Progenitor cell of endocrine pancreas (in vitro differentiated cells): ENCODE measurements at places on chromosomes 12 and 14. TPM values are rescaled to one million over a fixed set of nuclear protein-coding genes. Genes with fewer than 3 reads are reported as not detected.

DNA sequence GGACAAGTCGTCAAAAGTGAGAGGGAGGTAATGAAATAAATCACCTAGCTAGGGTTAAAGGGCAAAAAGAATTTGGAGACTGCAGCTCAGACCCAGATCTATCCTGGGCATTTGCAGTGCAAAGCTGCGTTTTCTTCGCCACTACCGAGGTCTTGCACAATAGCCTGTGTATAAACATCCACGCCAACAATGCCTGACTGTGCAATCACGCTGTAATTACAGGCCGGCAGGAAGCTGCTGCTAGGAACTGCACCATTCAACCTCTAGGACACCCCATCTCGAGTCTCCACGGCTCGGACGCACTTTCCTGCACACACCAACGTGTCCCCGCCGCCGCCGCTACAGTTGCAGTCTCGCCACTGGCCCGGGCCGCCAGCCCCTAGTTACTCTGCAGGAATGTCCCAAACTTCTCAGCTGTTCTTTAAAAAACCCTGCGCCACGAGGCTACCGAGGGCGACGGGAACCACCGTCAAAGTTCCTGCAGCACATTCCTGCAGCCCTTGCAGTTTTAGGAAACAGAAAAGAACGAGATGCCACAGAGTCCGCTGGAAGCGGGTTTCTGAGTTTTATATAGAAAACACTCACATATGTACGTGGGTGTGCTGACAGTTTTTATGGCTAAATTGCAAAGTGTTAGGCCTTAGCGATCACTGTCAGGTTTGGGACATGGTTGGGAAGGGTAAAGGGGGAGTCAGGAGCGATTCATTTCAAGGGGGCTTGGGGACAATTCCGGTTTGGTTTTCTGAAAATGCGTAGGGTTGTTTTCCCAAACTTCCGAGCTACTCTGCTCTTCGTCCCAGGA is 65.6 kb upstream of the PTGR2 start:
- peak; percentile 38 for DNase-seq
- peaks cover 47% of the 10 kb centered on the region for H3K4me1 ChIP-seq
- no peaks in the 10 kb centered on the region for H3K27me3 ChIP-seq
- peak overlapping the region; percentile 81 for H3K4me3 ChIP-seq
- no peaks in the 10 kb centered on the region for H3K36me3 ChIP-seq
- peak overlapping the region; percentile 95 for H3K27ac ChIP-seq

GRCh38 chr12:89756585-89757398 is 48.2 kb upstream of the ATP2B1 start:
- no peak for DNase-seq
- H3K36me3 ChIP-seq, result no peaks in the 10 kb centered on the region
- H3K4me3 ChIP-seq, result no peak overlapping the region
- no peak overlapping the region for H3K27ac ChIP-seq
- peaks cover 4% of the 10 kb centered on the region for H3K4me1 ChIP-seq

DNA sequence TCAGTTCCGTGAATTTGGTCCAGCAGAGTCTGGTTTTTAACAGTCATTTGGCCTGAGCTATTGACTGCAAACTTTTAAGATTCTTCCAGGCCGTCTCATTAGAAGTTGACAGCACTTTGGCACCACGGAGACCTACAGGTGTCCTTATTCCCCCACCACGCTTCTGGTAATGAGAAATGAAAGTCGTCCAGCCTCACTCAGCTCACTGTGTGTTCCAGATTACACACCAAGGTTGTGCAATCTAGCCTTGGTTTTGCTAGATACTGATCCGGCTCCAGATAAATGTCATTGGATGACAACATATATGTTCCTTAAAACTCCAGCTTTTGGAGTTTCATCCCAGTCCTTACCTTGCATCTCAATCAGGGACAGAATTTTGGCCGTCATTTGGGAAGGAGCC is 210.4 kb downstream of the CHST11 start:
- no peaks in the 10 kb centered on the region for H3K36me3 ChIP-seq
- no peak overlapping the region for H3K27ac ChIP-seq
- peaks cover 34% of the 10 kb centered on the region for H3K4me1 ChIP-seq
- no peak for DNase-seq
- H3K27me3 ChIP-seq, result peaks cover 10% of the 10 kb centered on the region

DNA sequence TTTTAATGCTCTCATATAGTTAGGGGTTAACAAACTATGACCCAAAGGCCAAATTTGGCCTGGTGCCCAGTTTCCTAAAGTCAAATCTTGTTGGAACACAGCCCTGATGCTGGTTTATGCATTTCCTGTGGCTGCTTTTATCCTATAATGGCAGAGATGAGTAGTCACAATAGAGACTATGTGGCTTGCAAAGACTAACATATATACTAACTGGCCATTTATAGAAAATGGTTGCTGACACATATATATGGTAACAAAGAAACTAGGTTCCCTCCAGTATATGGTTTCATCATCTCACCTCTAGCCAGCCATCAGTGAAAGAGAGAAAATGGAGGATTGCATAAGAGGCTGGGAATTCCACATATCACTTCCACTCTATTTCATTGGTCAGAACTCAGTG is 10.8 kb downstream of the NAV3 start:
- H3K4me3 ChIP-seq, result no peak overlapping the region
- no peak for DNase-seq
- H3K4me1 ChIP-seq, result peaks cover 6% of the 10 kb centered on the region
- H3K27me3 ChIP-seq, result no peaks in the 10 kb centered on the region
- no peak overlapping the region for H3K27ac ChIP-seq

DNA sequence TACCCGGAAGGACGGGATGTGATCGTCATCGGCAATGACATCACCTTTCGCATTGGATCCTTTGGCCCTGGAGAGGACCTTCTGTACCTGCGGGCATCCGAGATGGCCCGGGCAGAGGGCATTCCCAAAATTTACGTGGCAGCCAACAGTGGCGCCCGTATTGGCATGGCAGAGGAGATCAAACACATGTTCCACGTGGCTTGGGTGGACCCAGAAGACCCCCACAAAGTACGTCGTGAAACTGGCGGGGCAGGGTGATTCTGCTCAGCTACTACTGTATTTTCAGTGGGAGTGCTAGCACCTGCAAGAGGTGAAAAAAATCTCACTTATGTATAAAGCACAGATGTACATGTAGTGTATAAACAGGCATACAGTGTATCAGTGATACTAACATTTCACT is 62.9 kb downstream of the FOXN4 start:
- no peaks in the 10 kb centered on the region for H3K27me3 ChIP-seq
- no peak overlapping the region for H3K27ac ChIP-seq

DNA sequence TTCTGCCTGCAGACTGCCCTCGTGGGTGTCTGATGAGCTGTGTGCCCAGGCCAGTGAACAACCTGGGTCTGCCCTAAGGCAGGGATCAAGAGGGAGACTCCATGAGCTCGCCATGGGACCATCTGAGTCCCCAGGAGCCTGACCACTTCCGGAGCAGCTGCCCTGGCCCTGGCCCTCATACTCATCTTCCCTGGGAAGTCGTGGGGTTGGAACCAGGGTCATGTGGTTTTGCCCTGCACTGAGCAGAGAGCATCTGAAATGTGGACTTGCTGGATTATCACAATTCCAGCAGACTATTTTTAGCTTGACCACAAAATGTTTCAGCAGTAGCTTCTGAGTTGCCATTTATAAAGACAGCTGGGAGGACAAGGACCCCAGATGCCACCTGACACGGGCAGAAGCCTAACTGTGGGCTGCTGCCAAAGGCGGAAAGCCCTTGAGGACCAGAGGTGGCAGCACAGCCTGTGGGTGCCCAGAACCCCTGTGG is 6.7 kb downstream of the BTBD6 start:
- no peak overlapping the region for H3K27ac ChIP-seq
- DNase-seq, result no peak
- H3K36me3 ChIP-seq, result peaks cover 6% of the 10 kb centered on the region
- H3K27me3 ChIP-seq, result no peaks in the 10 kb centered on the region

DNA sequence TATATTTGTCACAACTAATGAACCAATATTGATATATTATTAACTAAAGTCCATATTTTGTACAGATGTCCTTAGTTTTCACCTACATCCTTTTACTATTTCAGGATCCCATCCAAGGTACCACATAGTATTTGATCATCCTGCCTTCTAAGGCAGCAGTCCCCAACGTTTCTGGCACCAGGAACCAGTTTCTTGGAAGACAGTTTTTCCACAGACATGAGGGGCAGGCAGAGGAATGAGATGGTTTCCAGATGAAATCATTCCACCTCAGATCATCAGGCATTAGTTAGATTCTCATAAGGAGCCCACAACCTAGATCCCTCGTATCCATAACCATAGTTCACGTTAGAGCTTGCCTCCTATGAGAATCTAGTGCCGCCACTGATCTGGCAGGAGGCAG is 82.8 kb upstream of the BCL2L14 start:
- no peaks in the 10 kb centered on the region for H3K36me3 ChIP-seq
- peaks cover 2% of the 10 kb centered on the region for H3K4me1 ChIP-seq
- H3K27me3 ChIP-seq, result peaks cover 13% of the 10 kb centered on the region
- no peak for DNase-seq

DNA sequence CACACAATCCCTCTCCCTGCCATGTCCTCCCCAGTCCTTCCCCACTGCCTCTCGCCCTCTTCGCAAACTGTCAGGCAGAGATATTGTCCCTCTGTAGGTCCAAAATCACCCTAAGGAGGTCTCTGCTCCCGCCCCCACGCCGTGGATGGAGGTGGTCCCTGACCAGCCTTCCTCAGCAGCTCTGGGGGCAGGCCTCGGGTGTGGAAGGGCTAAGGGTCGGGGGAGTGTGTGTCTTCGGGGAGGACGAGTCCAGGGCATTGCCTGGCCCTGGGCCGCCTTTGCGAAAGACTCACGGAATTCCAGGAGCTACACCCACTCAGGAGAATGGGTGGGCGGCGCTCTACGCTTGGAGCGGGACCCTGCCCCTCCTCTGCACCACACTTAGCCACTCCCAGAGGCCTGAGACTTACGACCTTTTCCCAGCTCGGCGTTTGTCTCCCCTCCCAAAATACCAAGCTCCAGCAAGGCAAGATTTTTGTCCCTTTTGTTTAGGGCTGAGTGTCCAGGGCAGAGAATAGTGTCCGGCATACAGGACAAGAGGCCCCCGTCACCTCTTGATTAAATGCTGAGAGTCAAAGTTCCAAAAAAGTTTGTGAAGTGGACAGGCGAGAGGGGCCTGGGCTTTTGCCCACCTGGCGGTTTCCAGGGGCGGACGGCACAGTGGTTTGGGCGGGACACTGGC is 881 bp downstream of the PYGL start:
- H3K36me3 ChIP-seq, result no peaks in the 10 kb centered on the region
- peaks cover 14% of the 10 kb centered on the region for H3K27me3 ChIP-seq
- DNase-seq, result peak; percentile 29
- H3K4me3 ChIP-seq, result peak overlapping the region; percentile 81
- peak overlapping the region; percentile 71 for H3K27ac ChIP-seq

Gene INHBC
- total RNA-seq, result 0.16 TPM in 1 of 2 replicates, not detected in the other

Gene KLRG1
- 7.4 and 8.0 TPM in 2 replicates for total RNA-seq

Gene HOXC4
- total RNA-seq, result 19.6 and 19.8 TPM in 2 replicates

Gene ENDOU
- not detected in 2 replicates for total RNA-seq
